MG63 (cell line): ENCODE measurements at places on chromosomes 7 and 10.
A peak's percentile ranks its signal among the peaks of the same experiment; 100 is the strongest.

DNA sequence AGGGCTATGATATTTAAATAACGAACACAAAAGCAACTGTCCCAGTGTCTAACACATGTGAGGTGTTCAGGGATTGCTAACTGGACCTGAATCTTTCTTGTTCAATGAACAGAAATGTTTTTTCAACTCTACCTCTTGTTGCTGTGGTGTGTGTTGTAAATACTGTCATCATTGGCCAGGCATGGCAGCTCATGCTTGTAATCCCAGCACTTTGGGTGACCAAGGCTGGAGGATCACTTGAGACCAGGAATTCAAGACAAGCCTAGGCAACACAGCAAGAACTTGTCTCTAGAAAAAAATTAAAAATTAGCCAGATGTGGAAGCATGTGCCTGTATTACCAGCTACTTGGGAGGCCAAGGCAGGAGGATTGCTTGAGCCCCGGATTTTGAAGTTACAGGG lies 1250.9 kb downstream of the TYW1 start:
- DNase-seq: no peak

DNA sequence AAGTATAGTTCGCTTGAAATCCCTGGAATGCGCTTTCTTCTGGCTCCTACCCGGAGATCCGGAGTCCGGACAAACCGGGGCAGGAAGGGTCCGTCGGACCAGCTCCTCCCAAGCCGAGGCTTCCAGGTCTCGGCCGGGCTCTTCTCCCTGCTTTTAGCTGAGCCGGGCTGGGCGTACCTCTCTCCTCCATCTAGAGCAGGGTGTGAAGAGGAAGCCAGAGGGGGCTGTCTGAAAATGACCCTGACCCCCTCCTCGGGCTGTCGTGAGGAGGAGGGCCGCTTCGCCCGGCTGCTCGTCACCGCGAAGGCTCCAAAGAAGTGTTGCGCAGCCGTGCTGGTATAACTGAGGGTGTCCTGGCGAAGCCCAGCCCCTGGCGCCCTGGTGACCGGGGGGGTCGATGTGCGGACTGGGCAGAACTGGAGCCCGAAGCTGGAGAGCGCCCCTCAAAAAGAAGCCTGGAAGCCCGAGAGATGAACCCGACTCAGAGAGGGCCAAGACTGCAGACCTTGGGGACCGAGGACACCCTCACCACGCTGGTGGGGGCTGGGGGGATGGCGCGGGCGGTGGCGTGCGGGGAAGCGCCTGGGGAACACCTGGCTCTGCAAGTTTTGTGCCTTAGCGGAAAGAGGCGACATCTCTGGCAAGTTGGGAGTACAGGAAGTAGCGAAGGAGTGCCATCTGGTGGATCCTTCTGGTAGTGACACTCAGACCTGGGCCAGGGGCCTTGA lies 5.7 kb downstream of the KAZALD1 start:
- peak; percentile 72 for DNase-seq

DNA sequence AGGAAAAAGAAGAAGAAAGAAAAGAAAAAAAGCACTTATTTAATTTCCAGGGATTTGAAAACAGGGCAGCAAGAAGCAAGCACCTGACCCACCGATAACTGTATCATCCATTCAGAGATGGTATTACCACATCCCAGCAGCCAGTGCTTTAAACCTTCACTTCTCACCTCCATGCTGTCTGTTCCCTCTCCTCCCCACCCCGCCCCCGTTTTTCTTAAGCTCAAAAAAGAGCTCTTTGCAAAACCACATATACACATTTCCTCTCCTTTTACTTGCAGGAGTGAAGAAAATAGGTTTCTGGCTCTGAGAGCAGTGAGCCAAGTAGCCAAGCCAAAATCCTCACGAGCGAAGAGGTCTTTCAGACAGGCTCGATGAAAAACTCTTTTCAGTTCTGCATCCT lies 2.2 kb downstream of the STOX1 start:
- no peak for DNase-seq

DNA sequence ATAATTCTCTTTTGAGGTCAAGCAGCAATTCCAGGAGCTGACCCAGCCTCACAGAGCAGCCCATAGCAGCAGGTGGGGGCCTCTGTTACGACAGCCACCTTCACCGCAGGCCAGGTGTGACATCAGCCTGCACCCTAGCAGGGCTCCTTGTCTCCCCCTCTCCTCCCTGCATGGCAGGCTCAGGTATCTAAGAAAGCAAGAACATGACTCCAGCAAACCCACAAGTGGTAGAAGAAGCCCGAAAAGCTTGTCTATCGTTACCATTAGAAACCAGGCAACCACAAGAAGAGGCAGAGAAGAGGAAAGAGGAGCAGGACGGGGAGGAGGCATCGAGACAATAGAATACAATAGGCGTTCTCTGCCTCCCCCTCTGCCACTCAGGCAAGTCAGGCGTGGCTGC lies 104.0 kb upstream of the PRR15 start:
- DNase-seq: no peak

DNA sequence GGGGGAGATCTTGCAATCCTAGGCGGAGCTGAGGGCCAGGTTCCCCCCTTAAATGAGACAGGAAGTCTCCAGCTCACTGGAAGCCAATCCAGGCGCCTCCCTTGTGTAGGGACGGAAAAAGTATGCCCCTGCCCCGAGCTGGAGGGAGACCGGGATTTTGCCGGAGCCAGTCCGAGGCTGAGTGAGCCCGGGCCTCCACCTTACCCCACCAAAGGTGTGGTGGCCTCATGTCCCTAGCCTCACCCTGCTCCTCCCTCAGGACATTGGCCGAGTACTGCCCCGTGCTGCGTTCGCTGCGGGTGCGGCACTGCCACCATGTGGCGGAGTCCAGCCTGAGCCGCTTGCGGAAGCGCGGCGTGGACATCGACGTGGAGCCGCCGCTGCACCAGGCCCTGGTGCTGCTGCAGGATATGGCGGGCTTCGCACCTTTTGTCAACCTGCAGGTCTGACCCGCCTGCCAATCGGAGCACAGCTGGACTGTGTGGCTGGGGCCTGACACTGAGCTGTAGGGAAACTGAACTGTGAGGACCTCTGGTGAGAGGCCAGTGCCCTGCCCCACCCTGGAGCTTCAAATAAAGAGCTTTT lies 2.0 kb downstream of the FBXL15 start:
- peak; percentile 59 for DNase-seq
